ENCODE measurements at places on chromosomes 5 and 9.

DNA sequence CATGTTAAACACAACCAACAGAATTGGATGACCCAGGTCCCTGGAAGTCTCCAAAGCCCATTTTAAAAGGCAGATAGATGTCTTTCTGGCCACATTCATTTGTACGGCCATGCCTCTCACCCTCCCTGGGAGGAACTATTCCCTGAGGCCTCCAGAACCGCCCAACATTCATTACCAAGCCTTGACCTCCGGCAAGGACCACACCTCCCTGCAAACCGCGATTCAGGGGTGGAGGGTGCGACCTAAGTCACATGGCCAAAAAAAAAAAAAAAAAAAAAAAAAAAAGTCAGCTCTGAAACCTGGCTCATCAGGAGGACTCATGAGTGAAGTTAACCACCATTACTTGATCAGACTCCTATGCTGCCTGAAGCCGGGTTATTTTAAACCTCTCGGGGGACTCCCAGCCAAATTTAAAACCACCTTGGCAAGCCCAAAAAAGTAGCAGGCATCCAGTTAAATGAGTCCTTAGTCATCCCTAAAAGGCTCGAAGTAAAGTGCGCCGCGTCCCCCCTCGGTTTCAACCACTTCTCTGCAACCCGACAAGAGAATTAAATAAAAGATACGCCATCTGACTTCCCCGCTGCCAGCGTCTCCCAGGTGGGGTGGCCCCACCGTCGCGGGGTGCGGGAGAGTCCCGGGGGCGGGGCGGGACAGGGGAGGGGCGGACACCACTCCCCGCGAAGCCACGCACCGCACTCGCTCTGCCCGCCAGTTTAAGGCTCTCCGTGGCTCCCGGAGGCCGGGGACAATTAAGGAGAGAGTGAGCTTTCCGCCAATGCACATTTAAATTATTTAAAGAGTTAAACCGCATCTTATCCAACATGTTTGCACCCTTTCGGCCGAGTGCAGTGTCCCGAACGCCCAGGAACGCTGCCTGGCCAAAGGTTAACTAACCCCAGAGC is 2.3 kb downstream of the KLF9 start:
- no peaks in the 10 kb centered on the region for H3K36me3 ChIP-seq
- H3K27me3 ChIP-seq, result no peaks in the 10 kb centered on the region

GRCh38 chr9:115004545-115004944 is 74.2 kb upstream of the TNFSF8 start:
- no peak overlapping the region for H3K4me3 ChIP-seq
- no peaks in the 10 kb centered on the region for H3K36me3 ChIP-seq
- H3K4me1 ChIP-seq, result no peaks in the 10 kb centered on the region

DNA sequence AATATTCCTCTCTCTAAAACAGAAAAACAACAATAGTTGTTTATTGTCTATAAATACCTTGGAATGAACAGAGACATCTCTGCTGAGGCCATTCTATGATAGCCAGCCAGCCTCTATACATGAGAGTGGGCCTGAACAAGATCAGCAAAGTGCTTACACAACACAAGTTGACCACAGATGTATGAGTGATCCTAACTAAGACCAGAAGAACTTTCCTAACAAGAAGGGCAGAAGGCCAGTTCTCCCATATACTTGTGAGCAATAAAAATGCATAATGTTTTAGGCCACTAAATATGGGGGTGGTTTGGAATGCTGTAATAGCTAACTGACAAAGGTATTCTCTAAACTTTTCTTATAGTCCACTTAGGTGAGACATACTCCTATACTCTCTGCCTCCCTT is 345.7 kb downstream of the SPATA31D1 start:
- no peaks in the 10 kb centered on the region for H3K36me3 ChIP-seq
- no peak overlapping the region for H3K4me3 ChIP-seq
- H3K27me3 ChIP-seq, result no peaks in the 10 kb centered on the region
- H3K27ac ChIP-seq, result no peak overlapping the region

DNA sequence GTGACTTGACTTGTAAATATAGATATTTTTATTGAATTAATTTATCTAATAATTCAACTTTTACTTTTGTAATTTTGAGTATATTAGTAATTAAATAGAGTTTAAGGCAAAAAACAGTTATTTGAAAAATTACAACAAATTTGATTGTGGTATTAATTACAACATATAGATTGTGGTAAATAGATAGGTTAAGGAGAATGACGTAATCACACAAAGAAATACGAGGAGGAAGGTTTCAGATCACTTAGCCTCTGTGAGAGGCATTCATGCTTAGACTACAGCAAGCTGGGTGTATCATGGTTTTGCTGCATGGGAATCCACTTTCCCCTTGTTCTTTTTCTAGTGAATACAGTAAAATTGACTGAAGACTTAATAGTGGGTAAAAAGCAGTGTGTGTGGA is 878.4 kb upstream of the EDIL3 start:
- DNase-seq, result no peak
- no peak overlapping the region for H3K27ac ChIP-seq
- H3K36me3 ChIP-seq, result no peaks in the 10 kb centered on the region
- no peak overlapping the region for H3K4me3 ChIP-seq

DNA sequence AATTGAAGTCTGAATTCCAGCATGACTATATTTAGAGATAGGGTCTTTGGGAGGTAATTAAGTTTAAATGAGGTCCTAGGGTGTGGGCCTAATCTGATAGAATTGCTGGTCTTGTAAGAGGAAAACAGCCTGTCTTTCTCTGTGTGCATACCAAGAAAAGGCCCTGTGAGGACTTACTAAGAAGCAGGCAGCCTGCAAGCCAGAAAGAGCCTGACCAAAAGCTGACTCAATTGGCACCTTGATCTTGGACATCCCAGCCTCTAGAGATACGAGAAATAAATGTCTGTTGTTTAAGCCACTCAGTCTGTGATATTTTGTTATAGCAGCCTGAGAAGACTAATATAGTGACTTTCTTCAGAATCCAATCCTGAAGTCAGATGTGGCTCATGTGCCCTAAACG is 14.6 kb downstream of the ARL14EPL start:
- H3K27me3 ChIP-seq, result no peaks in the 10 kb centered on the region
- no peaks in the 10 kb centered on the region for H3K4me1 ChIP-seq
- no peaks in the 10 kb centered on the region for H3K36me3 ChIP-seq
- no peak for DNase-seq
- no peak overlapping the region for H3K4me3 ChIP-seq

All from CD8-positive, alpha-beta memory T cell (primary cell).